H1 (cell line): ENCODE measurements at places on chromosomes 3 and 15. TPM values are rescaled to one million over a fixed set of nuclear protein-coding genes. Genes with fewer than 3 reads are reported as not detected.

DNA sequence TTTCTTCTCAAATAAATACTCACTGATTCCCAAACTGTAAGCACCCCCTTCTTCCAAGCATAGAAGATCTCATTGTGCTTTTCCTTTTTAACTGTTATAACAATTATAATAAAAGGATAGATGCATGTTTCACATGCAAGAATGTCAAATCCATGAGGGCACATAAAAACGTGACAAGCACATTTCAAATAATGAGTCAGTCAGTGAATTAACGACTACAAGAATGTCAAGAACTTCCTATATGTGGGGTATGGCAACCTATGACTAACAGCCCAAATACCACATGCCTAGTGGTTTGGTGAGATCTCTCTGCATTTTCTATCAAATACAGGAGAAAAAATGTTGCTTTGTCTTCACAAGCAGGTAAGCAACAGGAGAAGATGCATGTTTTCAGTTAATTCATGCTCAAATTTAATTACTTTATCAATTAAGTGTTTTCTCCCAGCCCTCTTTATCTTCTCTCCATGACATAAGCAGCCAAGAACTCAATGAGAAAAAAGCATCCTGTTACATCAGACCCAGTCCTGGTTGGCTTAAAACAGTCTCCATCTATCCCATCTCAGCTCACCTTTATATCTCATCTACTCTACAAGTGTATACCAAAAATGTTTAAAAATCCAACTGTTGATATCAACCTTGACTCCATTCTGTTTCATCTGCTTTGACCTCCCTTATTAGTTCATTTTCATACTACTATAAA lies 181.5 kb upstream of the LMCD1 start:
- DNase-seq: no peak

- DNase-seq: no peak
These were observed 36.9 kb downstream of the THRB start for GRCh38 chr3:24457719-24458118.

The HDC gene
- 0.22 TPM in 1 of 2 replicates, not detected in the other for total RNA-seq

- DNase-seq: no peak
These were observed 52.0 kb downstream of the CEMIP start for GRCh38 chr15:80831192-80831591.

- no peak for DNase-seq
These were observed 70.2 kb downstream of the CLDN1 start for GRCh38 chr3:190252080-190252479.

DNA sequence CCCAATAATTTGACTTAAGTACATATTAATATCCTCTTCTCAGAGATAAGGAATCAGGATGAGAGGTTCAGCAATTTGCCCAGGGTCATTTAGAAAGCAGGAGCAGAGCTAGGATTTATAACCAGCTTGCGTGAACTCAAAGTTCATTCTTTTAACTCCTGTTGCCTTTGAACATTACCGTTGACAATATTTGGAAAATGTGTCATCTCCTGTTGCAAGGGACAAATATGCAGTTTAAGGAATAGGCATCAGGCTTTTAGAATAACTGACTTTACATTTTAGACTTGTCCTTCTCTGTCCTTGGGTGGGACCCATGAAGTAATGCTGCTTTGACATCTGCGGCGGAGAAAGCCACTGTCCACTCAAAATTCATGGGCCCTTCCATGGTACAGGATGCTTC lies 252.2 kb upstream of the RGMA start:
- no peak for DNase-seq

DNA sequence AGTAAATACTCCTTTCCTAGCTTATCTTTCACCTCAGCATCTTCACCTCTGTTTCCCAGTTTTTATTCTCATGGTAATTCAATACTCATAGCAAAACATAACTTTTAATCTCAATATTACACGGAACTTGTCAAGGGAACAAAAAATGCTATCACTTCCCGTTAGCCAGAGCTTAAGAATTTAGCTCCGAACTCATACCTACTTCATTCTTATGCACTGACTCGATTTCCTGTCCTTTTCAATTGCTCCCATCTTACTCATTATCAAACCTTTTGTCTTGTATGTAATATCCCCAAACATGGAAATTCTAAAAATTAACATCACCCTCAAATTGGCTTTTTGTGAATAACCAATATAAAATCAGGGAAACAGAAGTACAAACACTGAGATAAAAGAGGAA lies 28.2 kb downstream of the MYEF2 start:
- no peak for DNase-seq

The OXTR gene
- total RNA-seq: 2.2 and 2.3 TPM in 2 replicates

The RFT1 gene
- 24.4 and 27.7 TPM in 2 replicates for total RNA-seq

- DNase-seq: no peak
These were observed 2.6 kb downstream of the CLDN1 start for GRCh38 chr3:190319660-190320059.

The SPATA12 gene
- total RNA-seq: 0.19 and 0.34 TPM in 2 replicates

DNA sequence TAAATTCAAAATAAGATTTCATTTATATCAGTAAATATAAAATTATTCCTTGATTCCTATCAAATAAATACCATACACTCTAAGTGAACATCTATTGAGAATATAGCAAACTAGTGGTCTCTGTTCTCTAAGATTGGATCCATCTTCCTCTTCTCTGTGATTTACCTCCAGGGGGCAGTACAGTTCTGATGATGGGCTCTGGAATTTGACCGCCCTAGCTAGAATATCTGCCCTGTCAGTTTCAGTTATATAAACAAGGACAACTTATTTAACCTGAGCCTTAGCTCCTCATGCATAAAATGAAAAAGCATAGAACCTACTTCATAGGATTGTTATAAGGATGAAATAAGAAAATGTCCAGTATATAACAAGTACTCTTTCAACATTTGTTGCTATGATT lies 171.1 kb upstream of the CCDC54 start:
- DNase-seq: no peak

The DNAJA4 gene
- 2.5 and 3.6 TPM in 2 replicates for total RNA-seq
